ENCODE measurements at places on chromosomes 5 and 9. TPM values are rescaled to one million over a fixed set of nuclear protein-coding genes. Genes with fewer than 3 reads are reported as not detected.

SKP2 gene
- total RNA-seq, result 7.3 TPM

MLANA gene
- not detected for total RNA-seq

CDX1 gene
- not detected for total RNA-seq

- DNase-seq, result no peak
Observed at GRCh38 chr5:57696825-57697570, 214.4 kb upstream of the ACTBL2 start.

- DNase-seq, result no peak
Observed at GRCh38 chr9:71663931-71664459, 104.3 kb downstream of the CEMIP2 start.

- DNase-seq, result no peak
Observed at GRCh38 chr5:91150636-91151035, 232.5 kb downstream of the ARRDC3 start.

- no peak for DNase-seq
Observed at GRCh38 chr5:143229426-143229895, 174.0 kb downstream of the NR3C1 start.

MRPS30 gene
- 49.0 TPM for total RNA-seq

NRG2 gene
- 6.5 TPM for total RNA-seq

SPINK13 gene
- 2.6 TPM for total RNA-seq

DNA sequence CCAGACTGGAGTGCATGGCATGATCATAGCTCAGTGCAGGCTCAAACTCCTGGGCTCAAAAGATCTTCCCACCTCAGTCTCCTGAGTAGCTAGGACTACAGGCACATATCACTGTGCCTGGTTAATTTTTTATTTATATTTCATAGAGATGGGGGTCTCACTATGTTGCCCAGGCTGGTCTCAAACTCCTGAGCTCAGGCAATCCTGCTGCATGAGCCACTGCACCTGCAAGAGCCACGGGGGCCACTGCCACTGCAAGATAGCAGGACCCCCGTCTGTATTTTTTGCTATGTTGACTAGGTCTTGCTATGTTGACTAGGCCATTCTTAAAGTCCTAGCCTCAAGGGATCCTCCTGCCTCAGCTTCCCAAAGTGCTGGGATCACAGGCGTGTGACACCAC is 6.5 kb downstream of the CYSTM1 start:
- no peak for DNase-seq

SLC34A1 gene
- total RNA-seq, result not detected

EIF4EBP3 gene
- total RNA-seq, result 7.3 TPM

GRCh38 chr9:13351778-13352386 is 72.4 kb upstream of the MPDZ start:
- no peak for DNase-seq

GRCh38 chr5:60436518-60436917 is 263.4 kb downstream of the DEPDC1B start:
- DNase-seq, result no peak

DNA sequence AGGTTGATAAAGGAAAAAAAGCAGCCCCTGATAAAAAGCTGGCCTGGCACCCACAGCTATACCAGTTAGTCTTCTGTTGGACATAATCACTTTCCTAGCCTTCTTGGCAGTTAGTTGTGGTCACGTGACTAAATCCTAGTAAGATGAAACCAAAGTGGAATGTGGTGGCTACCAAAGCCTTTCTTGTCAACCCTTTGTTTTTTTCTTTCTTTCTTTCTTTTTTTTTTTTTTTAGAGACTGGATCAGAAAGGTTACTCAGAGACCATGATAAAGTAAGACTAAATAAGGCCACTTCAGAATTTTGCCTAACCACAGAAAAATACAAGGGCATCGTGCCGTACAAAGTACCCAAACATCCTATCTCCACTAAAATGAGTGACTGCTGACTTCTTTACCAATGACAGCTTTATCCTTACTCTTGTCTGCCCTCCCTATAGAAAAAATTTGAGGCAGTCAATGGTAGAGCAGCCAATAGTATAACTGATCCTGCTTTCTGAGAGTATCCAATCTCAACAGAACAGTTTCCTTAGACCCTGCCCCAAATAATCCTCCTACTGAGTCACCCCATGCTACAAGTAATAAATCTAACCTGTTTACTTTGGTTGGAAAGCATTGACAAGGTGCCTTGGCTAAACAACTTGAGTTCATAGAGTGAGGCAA is 14.2 kb upstream of the KIF27 start:
- no peak for DNase-seq

- DNase-seq, result no peak
Observed at GRCh38 chr9:2234371-2234893, 219.3 kb downstream of the SMARCA2 start.

GRCh38 chr5:149697001-149697400 is 33.1 kb upstream of the PPARGC1B start:
- no peak for DNase-seq

GRCh38 chr9:22002038-22002437 is 7.1 kb downstream of the CDKN2B start:
- DNase-seq, result no peak

PLAC8L1 gene
- not detected for total RNA-seq

DNA sequence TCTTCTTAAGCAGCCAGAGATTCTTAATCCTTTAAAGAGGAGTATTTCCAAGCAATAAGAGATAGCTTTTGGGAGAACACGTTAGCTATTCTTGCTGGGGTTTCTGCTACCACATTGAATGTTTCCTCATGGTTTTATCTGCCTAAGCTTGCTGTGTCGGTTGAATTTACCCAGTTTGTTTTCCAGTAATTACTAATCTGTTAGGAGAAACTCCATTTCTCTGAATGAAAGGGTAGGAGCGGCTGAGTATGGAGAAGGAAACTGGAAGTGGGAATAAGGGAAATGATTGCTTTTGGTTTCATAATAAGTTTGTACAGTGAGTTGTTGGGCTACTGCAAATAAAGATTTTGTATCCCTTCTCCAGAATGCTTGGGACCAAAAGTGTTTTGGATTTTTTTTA is 1.2 kb downstream of the JAK2 start:
- no peak for DNase-seq

- DNase-seq, result peak; percentile 75
Observed at GRCh38 chr9:89597711-89598362, 7.0 kb upstream of the GADD45G start.

HIGD2A gene
- 44.1 TPM for total RNA-seq

- no peak for DNase-seq
Observed at GRCh38 chr9:29297592-29297991, 1724.3 kb upstream of the C9orf72 start.

- no peak for DNase-seq
Observed at GRCh38 chr5:169970911-169971765, 9.2 kb downstream of the INSYN2B start.

- DNase-seq, result no peak
Observed at GRCh38 chr9:137252555-137253506, 1.7 kb downstream of the STPG3 start.

- no peak for DNase-seq
Observed at GRCh38 chr9:127158786-127159324, 36.4 kb upstream of the ANGPTL2 start.

GRCh38 chr9:131167146-131167692 is 41.8 kb downstream of the NUP214 start:
- DNase-seq, result peak; percentile 45

CBY3 gene
- total RNA-seq, result not detected

ZNF366 gene
- under 0.01 TPM for total RNA-seq

- no peak for DNase-seq
Observed at GRCh38 chr5:52041842-52042241, 658.6 kb downstream of the ISL1 start.

DNA sequence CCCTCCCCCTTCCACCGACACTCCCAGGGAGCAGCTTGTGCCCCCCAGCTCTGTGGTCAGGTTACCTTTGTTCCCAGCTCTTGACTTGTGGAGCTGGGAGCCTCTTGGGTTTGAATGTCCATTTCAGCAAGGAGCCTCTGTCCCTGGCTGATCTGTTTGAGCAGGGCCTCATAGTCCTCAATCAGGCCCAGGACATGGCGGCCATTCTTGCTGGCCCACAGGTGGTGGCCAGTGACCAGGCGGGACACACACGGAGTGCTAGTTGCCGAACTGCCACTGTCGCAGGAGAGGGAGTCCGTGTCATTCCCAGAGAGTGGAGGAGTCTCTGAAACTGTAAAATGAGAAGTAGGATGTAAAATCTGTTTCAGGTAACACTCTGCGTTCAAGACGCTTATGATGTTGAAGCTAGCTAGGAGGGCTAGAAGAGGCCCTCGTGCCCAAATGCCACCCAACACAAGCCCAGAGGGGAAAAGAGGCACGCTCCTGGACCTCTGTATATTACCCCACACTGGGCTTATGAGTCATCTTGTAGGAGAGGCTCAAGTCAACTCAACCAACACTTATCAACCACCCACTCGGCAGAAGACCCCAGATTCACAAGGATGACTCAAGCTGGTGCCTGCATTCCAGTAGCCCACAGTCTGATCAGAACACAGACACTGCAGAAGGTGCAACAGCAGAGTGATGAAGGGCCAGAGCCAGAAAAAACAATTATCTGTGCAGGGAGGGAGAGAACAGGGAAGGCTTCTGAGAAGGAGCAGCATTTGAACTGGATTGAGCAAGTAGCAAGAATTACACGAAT is 177.0 kb downstream of the CDK5RAP2 start:
- no peak for DNase-seq

FAM221B gene
- 0.33 TPM for total RNA-seq

DNA sequence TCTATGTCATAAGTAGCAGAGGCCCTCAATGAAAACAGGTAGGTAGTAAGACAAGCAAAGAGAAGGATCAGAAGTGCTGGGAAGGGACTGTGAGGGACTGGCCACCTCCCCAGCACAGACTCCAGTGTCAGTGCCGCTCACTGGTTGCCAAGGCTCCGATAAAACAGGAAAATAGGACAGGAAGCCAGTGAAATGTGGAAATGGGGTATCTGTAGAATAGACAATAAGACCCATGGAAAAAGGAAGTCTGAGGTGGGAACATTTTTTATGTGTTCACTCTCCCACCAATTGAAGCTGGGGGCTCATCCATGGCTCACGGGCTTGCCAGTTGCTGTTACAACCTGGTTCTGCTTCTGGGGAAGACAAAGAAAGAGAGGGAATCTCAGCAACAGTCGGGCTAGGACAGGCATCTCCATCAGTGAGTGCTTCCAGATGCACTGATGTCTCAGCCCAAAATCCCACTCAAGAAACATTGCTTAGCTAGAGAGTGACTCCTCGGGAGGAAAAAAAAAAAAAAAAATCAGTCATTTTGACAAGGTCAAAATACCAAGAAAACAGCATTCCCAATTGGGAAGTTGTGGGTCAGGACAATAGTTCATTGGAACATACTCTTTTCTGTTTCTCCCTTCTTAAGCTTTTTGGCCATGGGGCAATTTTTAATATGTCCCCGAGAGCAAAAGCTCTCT is 27.6 kb upstream of the NFIB start:
- DNase-seq, result no peak

- DNase-seq, result no peak
Observed at GRCh38 chr5:55033568-55033967, 9.5 kb downstream of the GZMK start.

DNA sequence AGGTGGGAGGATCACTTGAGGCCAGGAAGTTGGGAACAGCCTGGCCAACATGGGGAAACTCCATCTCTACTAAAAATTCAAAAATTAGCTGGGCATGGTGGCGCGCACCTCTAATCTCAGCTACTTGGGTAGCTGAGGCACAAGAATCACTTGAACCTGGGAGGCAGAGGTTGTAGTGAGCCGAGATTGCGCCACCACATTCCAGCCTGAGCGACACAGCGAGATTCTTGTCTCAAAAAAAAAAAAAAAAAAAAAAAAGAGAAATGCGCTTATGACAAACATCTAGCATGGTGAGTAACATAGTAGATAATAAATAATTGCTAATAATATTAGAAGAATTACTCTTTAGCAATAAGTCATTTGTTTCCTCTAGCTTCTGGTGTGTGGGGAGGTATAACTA is 25.9 kb downstream of the RUSC2 start:
- peak; percentile 31 for DNase-seq

CDKN2B-AS1 gene
- total RNA-seq, result 0.26 TPM

LIFR gene
- total RNA-seq, result 80.1 TPM

- DNase-seq, result no peak
Observed at GRCh38 chr9:18173923-18174322, 300.0 kb upstream of the ADAMTSL1 start.

DNA sequence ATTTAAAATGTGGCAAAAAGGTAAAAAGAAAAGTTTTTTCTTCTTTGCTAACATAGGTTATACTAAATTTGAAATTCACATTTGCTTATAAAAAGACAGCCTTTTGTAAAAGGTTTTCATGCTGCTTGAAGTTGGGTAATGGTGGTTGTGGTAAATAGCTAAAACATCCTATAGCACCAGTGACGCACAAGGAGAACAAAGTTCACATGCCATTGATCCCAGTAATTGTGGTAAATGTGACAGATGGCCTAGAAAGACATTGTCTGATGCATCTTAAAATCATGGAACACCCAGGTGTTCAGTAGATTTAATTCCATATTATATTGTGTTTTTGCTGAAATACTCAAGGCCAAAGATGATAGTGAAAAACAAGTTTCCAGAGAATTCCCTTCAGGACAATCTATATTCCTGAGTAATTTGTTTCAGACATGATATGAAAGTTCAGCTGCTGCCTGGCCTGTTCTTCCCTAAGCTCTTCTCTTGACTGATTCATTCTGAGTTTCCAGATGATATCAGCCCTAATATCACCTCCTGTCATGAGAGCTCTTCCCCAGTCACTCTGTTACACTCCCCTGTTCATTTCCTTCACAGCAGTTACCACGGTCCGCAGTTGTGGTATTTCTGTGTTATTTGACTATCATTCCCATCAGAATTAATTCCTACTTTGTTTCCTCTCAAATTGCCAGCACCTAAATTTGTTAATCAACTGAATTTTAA is 4.6 kb upstream of the FBXL17 start:
- no peak for DNase-seq
